AG04450 (cell line): ENCODE measurements at places on chromosomes 4 and X.

- DNase-seq: no peak
Measured at GRCh38 chr4:112381996-112382692, 85.0 kb downstream of the ALPK1 start.

- DNase-seq: peak; percentile 32
Measured at GRCh38 chrX:46978341-46979291, 66.4 kb downstream of the JADE3 start.

GRCh38 chr4:181938631-181939030 lies 304.6 kb upstream of the TENM3 start:
- DNase-seq: no peak

- DNase-seq: no peak
Measured at GRCh38 chr4:71545168-71545567, 206.3 kb downstream of the SLC4A4 start.

DNA sequence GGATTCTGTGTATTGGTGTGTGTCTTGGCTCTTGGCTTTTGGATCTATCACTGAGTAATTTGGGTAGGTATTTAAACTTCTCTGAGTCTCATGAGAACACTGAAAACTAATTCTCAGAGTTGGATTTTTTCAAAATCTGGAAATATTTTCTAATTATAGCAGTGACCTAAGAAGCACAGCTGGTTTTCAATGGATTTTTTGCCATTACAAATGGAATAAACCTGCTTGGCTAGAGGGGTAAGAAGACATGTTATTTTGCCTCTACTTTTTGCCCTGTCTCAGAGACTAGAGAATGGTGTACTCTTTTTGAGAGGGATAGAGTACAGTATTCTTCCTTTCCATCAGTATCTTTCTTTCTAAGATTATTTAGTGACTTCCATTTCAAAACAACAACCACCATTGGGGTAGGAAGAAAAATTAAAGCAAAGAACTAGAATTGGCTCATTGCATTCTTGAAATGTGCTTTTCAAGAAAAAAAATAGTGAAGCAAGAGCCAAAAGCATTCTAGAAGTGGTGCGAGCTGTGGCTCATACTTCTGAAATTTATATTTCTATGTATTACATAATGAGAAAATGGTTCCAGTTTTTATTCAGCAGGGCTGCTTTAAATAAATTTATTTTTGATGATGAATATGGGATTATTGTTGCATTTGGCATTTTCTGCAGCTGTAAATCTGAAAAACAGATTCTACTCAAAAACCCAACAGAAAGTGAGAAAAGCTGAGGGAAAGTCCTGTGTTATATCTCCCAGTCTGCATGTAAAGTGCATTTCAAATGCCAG lies 850.2 kb upstream of the SLIT2 start:
- DNase-seq: no peak

DNA sequence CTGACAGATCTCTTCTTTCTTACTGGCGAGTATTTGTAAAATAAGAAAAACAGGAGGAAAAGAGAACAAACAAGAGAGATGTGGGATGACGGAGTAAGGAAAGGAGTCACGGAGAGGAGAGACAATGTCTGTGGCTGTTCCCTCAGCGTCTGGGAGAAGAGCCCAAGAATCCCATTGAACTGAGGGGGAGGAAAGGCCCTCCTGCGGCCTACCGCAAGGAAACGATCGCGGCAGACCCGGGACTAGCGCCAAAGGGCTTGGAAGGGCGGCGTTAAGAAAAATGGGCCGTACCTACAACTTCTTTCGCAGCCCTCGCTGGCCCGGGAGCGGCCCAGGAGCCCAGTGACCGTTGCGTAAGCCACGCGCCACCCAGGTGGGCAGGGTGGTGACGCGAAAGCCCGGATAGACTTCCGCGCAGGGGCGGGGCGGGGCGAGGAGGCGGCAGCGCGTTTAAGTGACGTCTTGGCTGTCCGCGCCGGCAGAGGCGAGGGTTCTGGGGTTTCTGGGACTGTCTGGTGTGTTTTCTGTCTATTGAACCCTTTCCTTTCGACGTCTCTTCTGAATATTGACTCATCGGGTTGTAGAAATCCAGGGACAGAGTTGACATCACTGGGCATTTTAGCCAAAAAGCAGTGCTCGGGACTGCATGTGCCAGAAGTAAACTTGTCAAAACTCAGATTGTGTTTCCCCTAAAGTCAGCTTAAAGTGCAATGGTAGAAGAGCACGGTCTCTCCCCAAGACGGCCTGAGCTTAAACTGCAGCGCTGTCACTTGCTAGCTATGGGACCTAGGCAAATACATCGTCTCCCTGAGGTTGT lies at the start of gene SLC9B1:
Gene SLC9B1, minus strand, starts transcription at position 398 of the 817 bp plus-strand sequence. CDS start 27,994 bp downstream, outside the sequence.
- DNase-seq: peak; percentile 91

GRCh38 chrX:29082558-29082957 lies 495.3 kb downstream of the IL1RAPL1 start:
- no peak for DNase-seq

GRCh38 chr4:85767649-85768048 lies 292.7 kb downstream of the ARHGAP24 start:
- DNase-seq: no peak

DNA sequence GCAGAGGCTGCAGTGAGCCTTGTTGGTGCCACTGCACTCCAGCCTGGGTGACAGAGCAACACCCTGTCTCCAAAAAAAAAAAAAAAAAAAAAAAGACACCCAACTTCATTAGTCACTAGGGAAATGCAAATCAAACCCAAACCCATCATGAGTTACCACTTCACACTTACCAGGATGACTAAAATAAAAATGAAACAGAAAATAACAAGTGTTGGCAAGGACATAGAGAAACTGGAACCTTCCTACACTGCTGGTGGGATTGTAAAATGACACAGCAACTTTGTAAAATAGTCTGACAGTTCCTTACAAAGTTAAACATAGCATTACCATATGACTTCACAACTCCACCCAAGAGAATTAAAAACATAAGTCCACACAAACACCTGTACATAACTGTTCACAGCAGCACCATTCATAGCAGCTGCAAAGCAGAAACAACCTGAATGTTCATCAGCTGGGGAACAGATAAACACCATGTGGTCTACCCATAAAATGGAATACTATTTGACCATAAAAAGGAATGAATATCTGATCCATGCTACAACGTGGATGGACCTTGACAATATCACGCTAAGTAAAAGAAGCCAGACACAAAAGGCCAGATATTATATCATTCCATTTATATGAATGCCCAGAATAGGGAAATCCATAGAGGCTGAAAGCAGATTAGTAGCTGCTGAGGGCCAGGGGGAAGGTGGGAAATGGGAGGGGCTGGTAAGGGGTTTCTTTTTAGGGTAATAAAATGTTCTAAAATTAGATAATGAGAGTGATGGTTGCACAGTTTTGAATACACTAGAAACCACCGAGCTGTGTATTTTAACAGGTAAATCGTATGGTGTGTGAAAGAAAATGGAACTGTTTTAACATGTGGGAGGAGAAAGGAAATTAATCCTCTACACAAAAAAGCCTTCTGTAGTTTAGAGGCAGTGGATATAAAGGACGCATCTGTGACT lies 18.3 kb downstream of the CD99L2 start:
- DNase-seq: no peak

DNA sequence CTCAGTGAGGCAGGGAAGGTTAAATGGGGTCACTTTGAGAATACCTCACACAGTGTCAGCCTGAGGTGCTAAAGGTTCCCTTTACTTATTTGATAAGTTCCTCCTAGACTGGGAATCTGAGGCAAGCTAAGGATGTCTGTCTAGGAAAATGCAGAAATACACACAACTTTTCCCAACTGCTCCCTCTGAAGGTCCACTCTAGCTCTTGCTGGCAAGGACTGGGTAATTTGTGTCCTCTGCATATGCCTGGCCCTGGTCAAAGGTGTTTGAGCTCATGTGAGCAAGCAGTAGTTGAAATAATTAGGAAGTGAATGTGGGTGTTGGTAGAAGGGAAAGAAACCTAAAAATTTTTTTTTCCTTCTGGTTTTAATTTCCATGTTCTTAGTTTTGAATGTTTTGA lies 21.3 kb downstream of the TXLNG start:
- DNase-seq: no peak

- DNase-seq: no peak
Measured at GRCh38 chrX:66760651-66761050, 121.8 kb upstream of the EDA2R start.

DNA sequence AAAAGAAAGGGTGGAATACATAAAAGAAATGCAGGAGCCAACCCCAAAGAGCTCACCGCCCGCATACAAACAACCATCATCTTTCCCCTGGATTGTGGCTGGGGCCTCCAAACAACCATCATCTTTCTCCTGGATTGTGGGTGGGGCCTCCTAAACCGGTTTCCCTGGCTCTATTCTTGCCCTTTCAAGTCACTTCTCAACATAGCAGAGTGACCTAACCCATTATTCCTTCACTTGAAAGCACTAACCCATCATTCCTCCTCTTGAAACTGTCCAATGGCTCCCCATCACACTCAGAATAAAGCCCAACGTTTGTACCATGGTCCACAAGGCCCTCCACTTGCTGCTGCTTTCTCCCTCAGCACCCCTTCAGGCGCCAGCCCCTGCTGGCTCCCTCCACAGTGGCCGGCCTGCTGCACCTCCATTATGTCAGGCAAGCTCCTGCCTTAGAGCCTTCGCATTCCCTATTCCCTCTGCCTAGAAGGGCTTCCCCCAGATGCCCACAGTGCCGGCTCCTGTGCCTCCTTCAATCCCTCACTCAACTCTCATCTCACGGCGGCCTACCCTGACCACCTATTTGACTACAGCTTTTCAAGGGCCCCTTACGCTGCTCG lies 24.1 kb downstream of the SMIM43 start:
- DNase-seq: no peak

DNA sequence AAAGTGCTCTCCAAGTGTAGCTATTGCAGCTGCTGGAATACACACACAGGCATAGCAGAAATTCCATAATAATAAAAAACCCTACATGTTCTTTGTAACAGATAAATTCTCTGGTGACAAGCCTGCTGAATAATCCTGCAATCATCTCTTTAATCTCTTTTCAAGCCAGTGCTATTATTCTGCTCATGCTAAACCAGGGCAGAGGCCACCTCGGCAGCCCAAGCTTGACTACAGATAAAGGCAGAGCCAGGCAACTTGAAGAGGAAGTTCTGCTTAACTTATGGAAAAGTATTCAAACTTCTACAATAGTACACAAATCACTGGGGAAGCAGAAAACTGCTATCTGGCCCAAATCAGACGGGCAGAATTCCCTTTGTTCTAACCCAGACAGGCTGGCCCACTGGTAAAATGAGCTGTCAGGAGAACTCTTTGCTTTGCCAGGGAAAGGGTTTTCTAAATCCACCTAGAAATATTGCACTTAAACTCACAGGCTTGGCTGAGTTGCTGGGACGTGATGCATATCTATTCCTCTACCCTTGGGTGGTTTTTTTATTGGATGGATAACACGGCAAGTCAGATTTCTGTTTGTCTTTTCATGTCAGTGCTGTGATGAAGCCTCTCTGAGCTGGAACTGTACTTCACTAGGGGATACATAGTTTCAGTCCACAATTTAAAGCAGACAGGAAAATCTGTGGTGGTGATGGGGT lies 70.5 kb downstream of the GATB start:
- no peak for DNase-seq

- no peak for DNase-seq
Measured at GRCh38 chr4:108943976-108944591, 181.2 kb upstream of the ETNPPL start.

GRCh38 chr4:69787879-69788278 lies 27.5 kb upstream of the SULT1B1 start:
- no peak for DNase-seq

DNA sequence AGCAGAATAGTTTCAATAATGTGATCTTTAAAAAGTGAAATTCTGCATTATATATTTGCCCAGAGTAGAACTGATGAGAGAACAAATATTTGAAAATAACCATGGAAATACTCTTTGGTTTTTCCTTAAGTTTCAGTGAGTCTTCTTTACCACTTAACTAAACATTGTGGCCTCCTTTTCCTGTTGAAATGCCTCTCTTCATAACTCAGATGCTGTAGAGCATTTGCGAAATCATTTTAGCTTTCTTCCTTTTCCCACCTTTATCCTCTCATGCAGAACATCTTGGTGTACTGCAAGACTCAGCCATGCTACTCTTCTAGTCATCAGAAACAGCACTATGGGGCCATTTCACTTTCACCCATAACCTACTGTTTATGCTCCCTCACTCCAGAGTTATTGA lies 48.2 kb downstream of the CASK start:
- DNase-seq: no peak

DNA sequence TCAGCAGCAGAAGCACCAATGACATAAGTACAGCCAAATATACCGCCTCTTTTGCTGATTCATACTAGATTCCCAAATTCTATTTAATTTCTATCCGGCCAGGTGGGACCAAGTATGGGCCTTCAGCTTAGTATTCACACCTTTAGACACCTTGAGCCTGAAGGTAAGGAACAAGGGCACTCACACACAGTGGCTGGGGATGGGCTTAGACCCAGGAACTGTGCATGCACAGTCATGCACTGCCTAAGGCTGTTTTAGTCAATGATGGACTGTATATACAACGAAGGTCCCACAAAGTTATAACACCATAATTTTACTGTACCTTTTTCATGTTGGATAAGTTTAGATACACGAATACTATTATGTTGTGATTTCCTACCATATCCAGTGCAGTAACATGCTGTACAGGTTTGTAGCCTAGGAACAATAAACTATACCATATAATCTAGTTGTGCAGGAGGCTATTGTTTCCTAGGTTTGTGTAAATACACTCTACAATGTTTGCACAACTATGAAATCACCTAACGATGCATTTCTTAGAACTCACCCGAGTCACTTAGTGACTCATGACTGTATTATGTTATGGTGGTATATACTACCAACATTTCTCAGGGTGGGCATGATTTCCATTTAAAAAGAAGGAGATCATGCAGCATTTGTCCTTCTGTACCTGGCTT lies 9.7 kb upstream of the CLNK start:
- no peak for DNase-seq

DNA sequence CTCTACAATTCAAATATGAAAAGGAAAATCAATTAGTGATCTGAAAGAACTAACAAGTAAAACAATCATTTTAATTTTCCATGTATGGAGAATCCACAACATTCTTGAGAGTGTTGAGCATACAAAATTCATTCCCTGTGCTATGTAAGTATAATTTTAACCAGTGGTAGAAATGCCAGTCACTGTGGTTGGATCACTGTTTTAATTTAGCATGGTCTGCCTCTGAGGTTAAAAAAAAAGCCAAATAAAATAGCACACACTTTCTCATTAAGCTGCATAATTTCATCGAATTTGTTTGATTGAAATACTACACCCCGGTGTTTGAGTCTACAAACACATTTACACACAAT lies 185.5 kb upstream of the STS start:
- DNase-seq: no peak

- no peak for DNase-seq
Measured at GRCh38 chr4:140103676-140104075, 50.3 kb downstream of the MAML3 start.

- no peak for DNase-seq
Measured at GRCh38 chr4:137471895-137472294, 60.4 kb downstream of the PCDH18 start.
